ENCODE measurements at places on chromosomes 1 and 21.

DNA sequence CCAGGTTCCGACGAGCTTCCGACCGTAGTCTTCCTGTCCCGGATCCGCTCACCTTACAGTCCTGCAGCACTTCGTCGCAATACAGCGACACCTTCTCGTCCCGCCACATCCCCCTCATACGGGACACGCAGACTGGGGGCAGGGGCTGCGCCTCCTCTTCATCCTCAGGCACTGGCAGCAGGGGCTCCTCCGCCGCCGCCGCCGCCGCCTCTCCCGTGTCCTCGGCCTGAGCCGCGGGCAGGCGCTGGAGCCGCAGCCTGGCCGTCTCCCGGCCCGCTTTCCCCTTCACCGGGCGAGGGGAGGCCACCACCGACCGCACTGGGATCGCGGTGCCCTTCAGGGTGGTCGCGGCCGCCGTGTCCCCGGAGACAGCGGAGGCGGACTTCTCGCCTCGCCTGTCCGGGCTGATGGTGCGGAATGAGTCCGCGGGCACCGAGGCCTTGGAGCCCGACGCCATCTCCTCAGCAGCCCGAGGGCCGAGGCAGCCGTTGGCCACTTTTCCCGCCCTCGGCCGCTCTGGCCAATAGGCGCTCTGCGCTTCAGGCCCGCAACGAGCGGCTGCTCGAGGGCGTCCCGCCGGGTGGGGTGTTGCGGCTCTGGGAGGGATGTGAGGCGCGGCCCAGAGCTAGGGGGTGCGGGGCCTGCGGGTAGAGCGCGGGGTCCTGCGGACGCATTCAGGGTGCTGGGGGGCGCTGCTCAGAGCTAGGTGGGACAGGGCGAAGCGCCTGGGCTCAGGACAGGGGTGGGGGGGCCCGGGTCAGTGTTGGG lies at the start of gene SHCBP1L:
Gene SHCBP1L (minus strand): TSS at position 490 of the 768 bp plus-strand sequence. CDS start 33 bp downstream, at position 457.
- DNase-seq: no peak

DNA sequence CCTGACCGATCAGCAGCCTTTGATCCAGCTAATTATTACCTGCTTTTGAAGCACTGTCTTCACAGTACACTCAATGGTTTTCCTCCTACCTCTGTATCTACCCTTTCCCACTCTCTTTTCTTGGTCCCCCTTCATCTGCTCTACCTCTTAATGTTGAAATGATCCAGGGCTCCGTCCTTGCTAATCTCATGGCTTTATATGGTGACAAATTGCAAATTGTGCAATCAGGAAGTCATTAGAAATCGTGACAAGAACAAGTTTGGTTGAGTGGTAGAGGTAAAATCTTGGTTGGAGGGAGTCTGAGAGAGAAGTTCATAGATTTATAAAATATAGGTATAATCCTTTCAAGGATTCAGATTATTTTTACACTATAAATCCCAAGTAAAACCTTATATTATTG lies 9.6 kb upstream of the CYB5R1 start:
- no peak for DNase-seq

DNA sequence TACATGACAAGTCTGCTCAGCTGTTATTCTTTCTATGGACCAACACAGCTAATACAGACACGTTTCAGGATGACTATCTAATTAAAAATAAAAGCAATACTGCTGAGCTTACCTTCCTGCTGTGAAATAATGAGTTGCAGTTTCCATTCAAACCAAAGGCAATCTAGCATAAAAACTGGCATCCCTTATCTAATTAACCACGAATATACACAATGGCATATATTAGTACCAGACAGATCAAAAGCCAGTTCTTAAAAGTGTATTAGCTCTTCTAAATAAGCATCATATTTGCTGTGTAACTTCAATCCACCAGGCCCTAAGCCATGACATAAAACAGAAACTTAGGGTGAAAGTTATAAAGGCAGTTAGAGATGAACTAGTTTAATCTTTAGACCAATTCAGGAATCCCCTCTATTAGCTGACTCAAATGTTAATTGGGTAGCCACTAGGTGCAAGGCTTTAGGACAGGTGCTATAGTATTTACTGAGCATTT lies 20.6 kb downstream of the TESK2 start:
- DNase-seq: no peak

DNA sequence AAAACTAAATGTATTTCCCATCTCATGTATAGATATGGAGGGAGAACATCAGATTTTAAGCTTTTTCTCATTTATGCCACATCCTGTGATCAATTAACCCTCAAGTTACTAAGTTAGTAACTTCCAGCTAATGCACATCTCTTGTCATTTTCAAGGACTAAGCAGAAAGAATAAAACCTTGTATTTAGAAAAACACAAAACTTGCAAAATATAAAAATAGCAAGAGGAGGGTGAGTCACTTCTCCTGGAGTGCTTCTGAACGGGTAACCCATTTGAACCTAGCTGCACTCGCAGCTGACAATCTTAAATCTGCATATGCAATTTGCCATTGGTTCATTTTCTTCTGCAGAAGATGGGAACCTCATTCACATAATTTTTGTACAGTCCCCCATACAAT lies 500.5 kb downstream of the SETD4 start:
- DNase-seq: no peak

- DNase-seq: no peak
Measured at GRCh38 chr1:225713281-225713680, 60.4 kb upstream of the ENAH start.

DNA sequence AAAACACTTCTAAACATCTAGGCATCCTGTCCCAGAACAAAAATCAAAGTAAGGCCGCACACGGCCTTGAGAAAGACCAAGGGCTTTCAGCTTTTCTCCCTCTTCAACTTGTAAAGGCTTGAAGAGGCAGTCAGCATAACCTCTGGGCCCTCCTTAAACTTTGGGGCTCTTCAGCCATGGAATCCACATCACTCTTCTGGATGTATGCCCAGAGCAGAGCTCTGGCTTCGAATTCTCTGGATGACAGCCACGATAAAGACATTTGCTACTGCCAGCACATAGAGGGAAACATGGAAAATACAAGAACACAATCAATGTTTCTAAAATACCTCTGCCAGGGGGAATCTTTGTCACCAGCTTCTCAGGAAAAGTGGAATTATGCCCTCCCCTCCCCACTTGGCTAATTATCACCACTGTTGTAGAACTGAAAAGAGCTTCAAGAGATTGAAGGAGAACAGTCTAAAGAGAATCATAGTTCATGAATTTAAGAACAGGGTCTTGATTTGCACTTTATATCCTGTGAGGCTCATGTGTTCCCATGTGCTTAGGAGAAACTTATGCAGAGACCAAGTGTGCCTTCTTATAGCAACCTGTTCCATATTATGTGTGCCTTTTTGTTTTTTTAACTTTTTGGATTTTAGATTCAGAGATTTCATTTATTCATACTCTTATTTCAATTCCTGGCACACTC lies 39.0 kb upstream of the DPT start:
- DNase-seq: no peak

DNA sequence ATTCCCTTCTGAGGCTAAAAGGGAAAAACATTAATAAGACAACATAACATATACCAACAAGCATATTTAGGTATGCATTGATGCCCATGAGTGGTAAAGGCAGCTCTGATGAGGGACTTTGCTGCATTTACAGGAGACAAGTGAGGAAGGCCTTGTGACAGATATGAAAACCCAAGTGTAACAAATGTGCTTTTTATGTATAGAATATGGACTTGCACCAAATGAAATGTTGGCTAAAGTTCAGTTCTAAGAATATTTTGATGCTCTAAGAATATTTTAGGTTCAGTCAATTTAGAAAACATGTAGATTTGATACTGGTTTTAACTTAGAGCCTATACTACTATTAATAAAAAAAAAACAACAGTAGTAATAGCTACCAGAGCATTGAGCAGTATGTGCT lies 424.7 kb downstream of the LMO4 start:
- DNase-seq: no peak

- DNase-seq: no peak
Measured at GRCh38 chr21:35231090-35231489, 182.0 kb upstream of the RUNX1 start.

DNA sequence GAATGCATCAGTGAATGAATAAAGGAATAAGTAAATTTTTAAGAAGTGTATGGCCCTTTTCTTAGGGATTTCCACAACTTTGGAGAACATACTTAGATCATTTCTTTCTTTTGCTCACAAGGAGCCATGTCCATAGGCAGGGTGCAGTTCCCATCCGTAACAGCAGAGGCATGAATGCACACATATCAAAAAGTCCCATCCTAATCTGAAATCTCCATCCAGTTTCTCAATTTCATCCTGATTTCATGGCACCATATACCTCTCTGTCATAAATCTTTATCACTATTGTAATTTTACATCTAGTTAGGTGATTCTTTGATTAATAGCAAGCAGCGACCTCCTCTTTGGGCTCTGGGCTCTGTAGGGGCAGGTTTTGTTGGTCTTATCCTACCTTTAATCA lies 359.2 kb downstream of the RRAGC start:
- no peak for DNase-seq

- no peak for DNase-seq
Measured at GRCh38 chr21:32307706-32308105, 9.1 kb downstream of the MRAP start.

- DNase-seq: no peak
Measured at GRCh38 chr1:224759681-224760091, 143.6 kb downstream of the CNIH3 start.

- no peak for DNase-seq
Measured at GRCh38 chr1:50667710-50668356, 244.6 kb upstream of the DMRTA2 start.

Measured in activated T-cell treated with anti-CD3 and anti-CD28 coated beads for 48 hours (primary cell).